ENCODE measurements at places on chromosomes 3 and 15.

- DNase-seq: no peak
Measured at GRCh38 chr15:66907826-66908743, 157.3 kb upstream of the SMAD3 start.

DNA sequence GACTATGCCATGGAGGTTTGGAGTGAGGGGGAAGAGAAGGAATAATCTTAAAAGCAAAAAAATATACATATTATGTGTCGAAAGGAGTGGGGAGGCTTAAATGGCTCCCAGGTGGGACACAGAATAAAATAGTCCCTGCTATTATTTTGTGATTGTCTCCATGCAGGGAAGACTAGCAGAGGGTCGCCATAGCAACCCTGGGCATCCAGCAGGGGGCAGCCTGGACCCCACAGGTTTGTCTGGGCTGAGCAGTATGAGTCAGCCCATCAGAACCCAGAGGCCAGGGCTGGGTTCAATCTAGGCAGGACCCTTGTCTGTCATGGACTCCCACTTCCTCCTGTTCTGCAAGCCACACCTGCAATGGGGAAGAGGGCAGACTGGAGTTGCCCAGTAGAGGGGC lies 17.6 kb upstream of the LINGO1 start:
- DNase-seq: no peak

GRCh38 chr3:3082234-3082924 lies 27.8 kb downstream of the IL5RA start:
- DNase-seq: no peak

DNA sequence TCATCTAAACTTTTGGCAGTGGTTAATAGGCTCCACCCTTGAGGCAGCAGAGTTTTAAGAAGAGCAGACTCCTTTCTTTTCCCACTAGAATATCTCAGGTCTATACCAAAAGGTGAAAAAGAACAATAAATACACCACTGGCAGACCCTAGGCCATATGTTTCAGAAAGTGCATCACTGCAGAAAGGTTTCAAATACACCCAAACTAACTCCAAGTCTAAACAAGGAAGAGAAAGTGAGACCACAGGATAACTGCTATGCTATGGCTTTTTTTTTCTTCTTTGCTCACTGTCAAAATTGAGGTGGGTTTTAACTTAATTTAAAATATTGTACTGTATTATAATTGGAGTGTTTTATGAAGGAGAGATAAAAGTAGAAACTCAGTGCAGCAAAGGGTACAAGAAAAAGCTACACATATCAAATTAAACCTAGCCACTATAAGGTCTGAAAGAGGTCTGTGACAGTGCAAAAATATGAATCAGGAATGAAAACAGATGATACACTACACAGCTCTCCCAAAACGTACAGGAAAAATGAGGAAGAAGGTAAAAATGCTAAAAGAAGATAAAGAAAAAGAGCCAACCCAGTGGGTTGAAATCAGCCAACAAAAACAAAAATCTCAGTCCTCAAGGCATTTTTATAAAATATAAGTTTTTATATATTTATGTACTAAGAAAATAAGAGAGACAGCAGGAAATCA lies 8.4 kb downstream of the SNX4 start:
- no peak for DNase-seq

DNA sequence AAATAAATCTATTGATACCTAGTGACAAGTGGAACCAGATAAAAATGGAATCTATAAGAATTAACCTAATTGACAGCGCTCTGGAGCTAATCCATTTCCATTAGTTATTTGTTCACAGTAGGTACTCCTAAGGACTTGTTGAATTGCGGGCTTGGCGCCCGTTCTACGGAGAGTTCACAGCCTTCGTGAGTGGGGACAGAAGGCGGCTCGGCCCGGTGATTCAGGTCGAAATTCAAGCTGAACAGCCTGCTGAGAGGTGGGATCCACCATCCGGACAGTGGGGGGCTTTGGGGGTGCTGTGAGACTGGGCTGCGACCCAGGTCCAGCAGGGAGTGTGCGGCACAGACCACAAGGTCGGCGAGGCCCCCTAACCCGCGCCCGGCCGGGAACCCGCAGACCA lies 779 bp upstream of the CTNNB1 start:
- DNase-seq: no peak

DNA sequence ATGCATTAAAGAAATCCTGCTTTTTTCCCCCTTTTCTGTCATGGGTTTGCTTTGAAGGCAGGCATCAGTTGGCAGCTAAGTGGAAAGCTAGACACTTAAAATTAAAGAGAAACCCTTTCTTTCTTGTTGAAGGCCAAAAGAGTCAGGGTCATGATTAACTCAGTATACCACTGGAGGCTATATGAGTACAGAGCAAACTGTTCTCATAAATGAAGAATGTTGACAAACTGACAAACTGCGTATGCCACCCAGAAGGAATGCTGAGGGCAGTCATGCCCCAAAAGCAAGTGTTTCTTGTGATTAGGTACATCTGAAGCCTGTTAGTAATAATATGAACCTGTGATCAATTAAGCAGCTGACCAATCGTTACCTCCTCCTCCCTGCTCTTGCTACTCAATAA lies 43.6 kb upstream of the COL6A6 start:
- no peak for DNase-seq

DNA sequence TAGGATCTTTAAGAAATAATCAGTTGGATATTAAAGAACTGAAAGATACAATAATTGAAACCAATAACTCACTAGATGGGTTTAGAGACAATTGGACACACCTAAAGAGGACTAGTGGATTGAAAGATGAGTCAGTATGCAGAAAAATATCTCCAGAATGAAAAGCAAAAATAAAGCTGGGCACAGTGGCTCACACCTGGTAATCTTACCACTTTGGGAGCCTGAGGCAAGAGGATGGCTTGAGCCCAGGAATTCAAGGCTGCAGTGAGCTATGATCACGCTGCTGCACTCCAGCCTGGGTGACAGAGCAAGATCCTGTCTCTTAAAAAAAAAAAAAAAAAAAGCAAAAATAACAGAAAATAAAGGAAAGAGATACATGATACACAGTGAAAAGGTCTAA lies 37.4 kb upstream of the CCDC174 start:
- DNase-seq: no peak

GRCh38 chr3:198093112-198093679 lies 133.2 kb downstream of the LMLN start:
- no peak for DNase-seq

DNA sequence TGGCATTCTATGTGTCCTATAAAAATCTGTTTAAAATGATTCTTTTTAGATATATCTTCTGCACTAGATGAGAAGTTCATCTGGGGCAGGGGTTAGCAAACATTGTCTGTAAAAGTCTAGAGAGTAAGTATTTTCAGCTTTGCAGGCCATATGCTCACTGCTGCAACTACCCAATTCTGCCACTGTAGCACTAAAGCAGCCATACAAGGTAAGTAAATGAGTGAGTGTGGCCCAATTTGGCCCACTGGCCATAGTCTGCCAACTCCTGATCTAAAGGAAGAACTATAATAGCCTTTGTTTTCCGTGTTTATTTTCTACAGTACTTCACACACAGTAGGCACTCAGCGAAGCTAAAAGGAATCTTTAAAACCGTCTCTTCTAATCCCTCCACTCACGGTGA lies 42.3 kb downstream of the DLG1 start:
- no peak for DNase-seq

- DNase-seq: no peak
Measured at GRCh38 chr15:93072411-93073394, 16.3 kb downstream of the RGMA start.

GRCh38 chr15:32028921-32029320 lies 1.4 kb upstream of the CHRNA7 start:
- no peak for DNase-seq

GRCh38 chr15:92502336-92502735 lies 108.7 kb downstream of the ST8SIA2 start:
- no peak for DNase-seq

GRCh38 chr3:72576563-72576962 lies 271.7 kb downstream of the SHQ1 start:
- no peak for DNase-seq

- DNase-seq: no peak
Measured at GRCh38 chr3:115646027-115646690, 22.8 kb downstream of the GAP43 start.

- DNase-seq: no peak
Measured at GRCh38 chr3:42486814-42487565, 15.5 kb upstream of the VIPR1 start.

DNA sequence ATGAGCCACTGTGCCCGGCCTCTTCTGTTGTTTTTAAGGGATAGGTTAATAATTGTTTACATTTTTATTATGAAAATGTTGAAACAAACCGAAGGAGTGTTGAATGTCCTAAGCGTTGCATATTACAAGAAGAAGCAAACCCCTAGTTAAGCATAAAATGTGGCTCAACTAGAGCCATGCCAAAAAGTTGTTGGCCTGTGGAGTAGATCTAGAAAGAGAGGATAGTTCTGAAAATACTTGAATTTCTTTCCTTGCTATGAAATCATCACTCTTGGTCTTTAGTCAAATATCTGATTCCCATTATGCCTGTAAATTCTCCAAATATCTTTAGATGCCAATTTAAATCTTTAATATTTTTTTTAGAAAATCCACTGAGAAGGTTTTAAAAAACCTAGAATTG lies 12.8 kb downstream of the RBP2 start:
- no peak for DNase-seq

DNA sequence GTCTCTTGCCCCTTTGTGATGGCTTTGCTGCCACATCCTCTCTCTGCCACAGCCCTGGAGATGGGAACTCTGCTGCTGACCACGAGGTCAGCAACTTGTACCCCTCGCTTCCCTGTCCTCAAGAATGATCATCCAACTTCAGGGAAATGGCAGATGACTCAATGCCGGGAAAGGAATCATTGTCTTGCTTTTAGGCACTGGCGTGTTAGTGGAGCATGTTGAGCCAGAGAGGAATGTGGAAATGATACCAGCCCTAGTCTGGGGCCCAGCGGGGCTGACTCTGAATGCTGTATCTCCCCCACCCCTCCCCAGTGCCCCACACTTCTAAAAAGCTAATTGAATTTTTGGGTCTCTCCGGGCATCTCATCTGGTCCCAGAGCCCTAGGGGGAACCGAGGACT lies 184.9 kb upstream of the BHLHE40 start:
- DNase-seq: no peak

GRCh38 chr3:188905547-188905946 lies 266.2 kb upstream of the TPRG1 start:
- DNase-seq: no peak

- no peak for DNase-seq
Measured at GRCh38 chr3:102478160-102478559, 43.3 kb downstream of the ZPLD1 start.

DNA sequence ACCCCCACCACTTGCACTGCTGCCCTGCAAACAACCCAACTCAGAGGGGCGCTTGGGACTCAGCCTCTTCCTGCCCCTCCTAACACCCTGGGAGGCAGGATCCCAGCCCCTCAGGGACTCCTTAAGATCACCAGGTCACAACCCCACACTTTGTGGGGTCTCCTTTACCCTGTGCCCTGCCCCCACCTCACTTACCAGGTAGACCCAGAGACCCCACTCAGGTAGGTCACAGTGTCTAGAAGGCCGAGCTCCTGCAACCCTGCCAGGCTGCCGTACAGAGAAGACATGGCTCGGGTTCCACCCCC lies 9.1 kb downstream of the PLA2G4F start:
- DNase-seq: peak; percentile 6

DNA sequence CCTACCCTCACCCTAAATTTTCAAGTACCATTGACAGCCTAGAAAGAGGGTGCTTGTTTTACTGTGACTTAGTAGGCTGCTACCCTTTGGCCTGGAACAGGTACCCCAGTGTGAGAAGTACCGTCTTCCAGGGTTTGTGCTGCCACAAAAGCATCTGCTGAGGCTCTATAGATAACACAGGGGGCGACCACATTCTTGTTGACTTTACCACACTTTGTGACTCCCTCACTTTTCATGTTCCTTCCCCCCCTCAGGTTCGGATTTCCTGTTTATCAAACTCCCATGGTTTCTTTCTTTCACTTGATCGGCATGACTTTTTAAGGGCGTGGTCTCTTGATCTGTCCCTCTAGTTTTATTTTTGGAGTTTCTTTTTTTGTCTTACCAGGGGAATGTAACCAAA lies 23.5 kb downstream of the EXOG start:
- no peak for DNase-seq

- no peak for DNase-seq
Measured at GRCh38 chr15:82178061-82178460, 84.5 kb downstream of the EFL1 start.

DNA sequence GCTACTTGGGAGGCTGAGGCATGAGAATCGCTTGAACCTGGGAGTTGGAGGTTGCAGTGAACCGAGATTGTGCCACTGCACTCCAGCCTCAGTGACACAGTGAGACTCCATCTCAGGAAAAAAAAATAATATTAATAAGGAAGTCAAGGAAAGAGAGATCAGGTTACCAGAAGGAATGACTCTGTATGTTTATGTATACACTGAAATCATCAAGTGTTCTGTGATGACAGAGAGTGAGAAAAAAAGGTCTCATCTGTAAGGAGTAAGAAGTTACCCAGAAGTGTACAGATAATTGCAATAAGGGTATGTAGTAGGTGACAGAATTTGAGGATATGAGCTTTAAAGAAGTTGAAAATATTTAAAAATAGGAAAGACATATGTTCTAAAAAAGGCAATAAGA lies 4.3 kb upstream of the CCDC50 start:
- no peak for DNase-seq

DNA sequence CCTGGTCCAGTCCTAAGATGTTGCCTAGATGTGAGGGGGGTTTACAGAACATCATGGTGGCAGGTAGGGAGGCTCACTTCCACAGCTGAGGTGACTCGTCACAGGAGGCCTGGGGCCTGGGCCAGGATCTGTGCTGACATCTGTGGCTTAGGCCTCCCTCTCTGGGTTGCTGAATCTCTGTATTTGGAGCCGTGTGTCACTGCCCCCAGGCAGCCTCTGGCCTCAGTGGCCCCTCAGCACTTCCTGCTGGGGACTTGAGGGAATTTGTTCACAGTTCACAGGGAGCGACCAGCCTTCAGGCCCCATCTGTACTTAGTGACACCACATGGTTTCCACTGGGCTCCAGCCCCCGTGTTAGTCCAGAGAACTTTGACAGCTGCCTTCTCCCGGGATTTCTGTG lies 41.7 kb upstream of the ADAMTSL3 start:
- DNase-seq: no peak

DNA sequence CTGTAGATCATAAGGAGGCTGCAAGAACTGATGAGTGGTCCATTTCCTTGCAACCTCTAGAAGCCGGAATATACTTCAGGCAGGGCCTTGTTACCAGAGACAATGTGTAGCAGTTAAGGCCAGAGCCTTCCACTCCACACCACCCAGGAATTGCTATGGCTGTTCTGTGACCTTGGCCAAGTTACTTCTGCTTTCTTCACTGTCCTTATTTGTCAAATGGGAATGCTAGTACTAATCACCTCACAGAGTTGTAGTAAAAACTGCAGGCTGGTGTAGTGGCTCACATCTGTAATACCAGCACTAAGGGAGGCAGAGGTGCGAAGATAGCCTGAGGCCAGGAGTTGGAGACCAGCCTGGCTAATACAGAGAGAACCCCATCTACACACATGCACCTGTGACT lies 28.7 kb upstream of the RPN1 start:
- DNase-seq: no peak

Data from activated CD4-positive, CD25-positive, alpha-beta regulatory T cell treated with anti-CD3 and anti-CD28 coated beads, Interleukin-2, amount 50 U/mL, for 72 hours (primary cell).